ENCODE measurements at places on chromosomes 12 and 14.

- no peak for DNase-seq
Measured at GRCh38 chr12:25725470-25725869, 172.4 kb upstream of the LMNTD1 start.

DNA sequence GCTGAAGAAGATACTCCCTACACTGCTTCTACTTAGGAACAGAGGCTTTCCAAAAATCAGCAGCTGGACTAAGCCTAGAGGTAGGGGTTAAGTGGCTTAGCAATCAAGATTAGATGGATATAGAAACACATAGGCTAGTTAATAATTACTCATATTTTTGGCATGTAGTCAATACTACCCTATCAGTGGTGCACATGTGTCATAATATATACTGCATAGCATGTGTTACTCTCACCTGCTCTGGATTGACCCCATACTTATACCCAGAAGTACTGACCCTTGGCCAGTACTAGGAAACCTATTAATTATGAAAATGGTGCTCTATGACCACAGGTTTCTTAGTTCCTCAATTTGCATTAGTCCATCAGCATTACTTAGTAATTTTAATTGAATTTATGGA, 528.4 kb upstream of the LMO3 start:
- no peak for DNase-seq

GRCh38 chr14:61652526-61653262, 42.6 kb upstream of the HIF1A start:
- DNase-seq, result no peak

DNA sequence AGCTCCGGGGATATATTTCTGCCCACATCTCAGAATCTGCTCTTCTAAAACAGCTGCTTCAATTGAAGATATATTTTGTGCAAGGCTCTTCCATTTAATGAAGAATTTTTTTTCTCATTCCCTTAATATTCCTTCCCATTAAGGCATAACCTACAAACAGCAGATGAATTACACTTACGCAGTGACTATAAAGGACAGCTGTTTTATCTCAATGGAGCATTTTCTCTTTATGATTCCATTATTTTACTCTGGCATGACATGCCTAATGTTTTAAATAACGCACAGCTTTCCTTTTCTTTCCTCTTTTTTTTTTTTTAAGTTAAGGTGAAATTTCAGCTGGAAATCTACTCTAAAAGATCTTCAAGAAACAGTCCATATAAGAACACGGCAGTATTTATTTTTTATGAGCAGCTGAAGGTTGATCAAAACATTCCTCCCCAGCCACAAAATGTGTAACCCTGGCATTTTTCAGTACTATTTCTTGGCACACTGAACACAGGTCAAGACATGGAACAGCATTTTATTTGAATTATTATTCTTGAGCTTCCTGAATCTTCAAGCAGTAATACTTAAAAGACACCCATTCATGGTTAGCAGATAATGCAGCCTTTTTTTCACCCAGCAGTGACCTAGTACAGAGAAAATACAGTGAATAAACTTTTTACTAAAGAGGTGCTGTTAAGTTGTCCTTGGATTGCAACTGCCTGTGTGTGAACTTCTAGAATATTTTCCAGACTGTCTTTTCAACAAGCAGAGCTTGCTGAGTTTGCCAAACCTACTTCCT, 118.1 kb upstream of the FOXN3 start:
- no peak for DNase-seq

- DNase-seq, result no peak
Measured at GRCh38 chr12:26298785-26299621, 103.6 kb downstream of the SSPN start.

- DNase-seq, result no peak
Measured at GRCh38 chr12:104567832-104568486, 111.2 kb downstream of the CHST11 start.

GRCh38 chr12:77925536-77926108, 94.9 kb downstream of the NAV3 start:
- peak; percentile 88 for DNase-seq

DNA sequence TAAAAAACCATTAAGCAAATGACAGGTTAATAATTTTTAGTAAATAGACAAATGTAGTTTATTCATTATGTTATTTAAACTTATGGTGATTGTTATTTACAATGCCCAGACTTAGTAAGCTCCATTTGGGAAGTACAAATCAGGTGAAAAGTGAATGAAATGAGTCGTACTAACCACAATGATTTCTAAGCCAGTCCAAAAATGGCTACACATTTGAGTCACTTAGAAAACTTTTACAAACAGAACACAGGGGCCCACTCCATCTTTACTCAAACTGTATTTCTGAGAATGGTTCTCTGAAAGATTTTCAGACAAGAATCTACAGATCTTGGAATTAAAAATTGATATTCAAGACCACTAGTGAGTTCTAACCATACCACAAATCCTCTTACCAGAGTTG, 653.3 kb upstream of the MIS18BP1 start:
- DNase-seq, result no peak

DNA sequence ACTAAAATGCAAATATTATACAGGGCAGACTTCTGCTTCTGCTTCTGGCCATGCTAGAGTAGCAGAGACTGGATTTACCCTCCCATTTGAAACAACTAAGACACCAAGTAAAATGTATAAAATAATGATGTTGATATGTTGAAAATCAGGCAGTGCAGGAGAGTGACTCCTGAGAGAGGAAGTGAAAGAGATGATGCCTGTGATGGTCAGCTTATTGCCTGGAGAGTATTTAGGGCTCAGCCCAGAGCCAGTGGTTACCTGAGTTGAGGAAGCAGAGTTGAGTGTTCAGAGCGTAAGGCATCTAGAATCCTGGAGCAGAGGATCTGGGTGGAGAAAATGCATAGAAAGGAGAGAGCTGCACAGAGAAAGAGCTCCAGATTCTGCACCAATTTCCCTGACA, 131.8 kb upstream of the C14orf180 start:
- DNase-seq, result no peak

GRCh38 chr12:100184549-100185145, 16.0 kb upstream of the ACTR6 start:
- DNase-seq, result no peak

DNA sequence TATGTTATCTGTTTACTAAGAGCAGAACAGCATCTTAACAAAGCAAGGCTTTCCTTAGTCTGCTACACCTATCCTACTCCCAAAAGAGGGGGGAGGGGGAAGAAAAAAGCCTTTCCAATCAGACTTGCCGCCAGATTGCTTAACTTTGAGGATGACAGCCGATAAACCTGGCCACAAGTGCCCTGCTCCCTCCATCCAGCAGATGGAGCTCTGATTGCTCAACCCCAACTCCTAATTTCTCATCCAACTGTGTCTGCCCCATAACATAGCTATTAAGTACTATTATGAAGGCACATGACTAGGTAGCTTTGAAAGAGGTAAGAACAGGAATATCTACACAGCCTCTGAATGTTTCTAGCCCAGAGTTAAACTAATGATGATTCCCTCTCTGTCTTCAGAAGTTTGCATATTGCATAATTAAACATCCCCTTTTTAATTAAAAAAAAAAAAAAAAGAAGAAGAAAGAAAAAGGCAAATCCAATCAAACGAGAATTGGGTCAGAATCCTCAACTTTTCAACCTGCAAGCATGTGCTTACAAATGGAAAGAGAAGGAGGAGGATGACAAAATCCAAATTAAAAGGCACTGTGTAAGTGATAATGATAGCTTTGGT, 247.4 kb downstream of the GALC start:
- DNase-seq, result peak; percentile 17

Data from GM04504 (cell line).